Activated CD4-positive, alpha-beta T cell treated with anti-CD3 and anti-CD28 coated beads, Interleukin-2, Interleukin-6, amounts not matched to agents 100 ng/mL and 50 ng/mL, durations not matched to agents 16 hours and 8 hours (primary cell): ENCODE measurements at places on chromosomes 12 and 14.

DNA sequence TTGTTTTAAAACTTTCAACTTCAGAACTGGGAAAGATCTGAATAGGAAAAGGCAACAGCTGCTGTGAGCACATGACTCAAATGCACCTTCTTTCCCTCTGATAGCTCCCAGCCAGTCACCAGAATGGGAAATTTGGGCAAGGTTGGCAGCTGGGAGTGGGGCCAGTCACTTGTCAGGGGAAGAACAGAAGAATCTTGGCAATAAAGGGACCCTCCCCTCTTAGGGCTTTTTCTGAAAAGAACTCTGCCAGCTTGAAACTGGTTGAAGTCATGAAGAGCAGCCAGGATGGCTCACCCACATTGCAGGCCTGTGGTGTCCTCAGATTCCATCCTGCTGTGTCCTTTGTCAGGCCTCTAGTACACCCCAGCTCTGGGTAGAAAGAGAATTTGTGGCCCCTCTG is 10.3 kb upstream of the RIC8B start:
- no peak for DNase-seq

DNA sequence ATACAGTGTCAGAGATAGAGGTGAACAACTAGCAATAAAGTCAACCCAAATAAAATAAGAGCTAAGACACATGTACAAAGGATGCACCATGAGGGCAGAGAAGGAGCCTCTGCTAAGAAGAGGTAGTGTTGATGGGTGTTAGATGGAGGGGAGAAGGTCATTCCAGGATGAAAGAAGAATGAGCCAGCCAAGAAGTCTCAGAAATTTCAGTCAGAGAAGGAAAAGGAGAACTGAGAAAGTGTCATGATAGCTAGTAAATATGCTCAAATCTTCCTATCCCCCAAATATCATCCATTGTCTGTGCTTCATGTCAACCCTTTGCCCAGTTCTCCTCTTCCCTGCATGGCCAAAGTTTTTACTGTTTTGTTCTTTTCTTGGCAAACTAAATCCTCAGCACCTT is 225.2 kb upstream of the BTG1 start:
- DNase-seq = no peak

DNA sequence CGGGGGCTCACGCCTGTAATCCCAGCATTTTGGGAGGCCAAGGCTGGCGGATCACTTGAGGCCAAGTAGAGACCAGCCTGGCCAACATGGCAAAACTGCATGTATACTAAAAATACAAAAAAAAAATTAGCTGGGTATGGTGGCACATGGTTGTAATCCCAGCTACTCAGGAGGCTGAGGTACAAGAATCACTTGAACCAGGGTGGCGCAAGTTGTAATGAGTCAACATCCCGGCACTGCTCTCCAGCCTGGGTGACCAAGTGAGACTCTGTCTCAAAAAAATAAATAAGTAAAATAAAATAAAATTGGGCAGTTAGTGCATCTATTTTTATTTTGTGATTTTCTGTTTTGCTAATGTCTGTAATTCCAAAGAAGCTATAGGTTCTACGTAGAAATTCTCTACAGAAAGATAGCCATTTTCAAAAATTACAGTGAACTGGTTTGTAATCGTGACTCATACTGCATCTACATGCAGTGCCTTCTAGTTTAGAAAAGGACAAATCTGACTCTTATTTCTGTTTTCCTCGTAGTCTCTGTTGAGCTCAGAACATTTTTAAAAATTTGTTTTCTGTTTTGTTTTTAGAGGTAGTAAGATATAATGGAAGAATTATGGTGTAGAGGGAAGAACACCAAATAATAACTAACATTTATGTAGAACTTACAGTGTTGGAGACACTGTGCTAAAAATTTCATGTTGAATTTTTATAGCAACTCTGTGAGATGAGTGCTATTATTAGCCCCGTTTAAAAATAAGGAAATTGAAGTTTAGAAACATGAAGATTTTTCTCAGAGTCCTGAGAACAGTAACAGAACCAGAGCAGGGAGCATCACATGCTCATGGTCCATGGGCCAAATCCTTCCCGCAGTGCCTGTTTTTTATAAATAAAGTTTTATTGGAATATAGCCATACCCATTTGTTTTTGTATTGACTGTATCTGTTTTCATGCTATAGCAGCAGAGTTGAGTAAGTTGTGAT is 201.2 kb downstream of the SYNE2 start:
- no peak for DNase-seq

GRCh38 chr14:70884595-70885342 is 22.5 kb upstream of the PCNX1 start:
- peak; percentile 72 for DNase-seq

DNA sequence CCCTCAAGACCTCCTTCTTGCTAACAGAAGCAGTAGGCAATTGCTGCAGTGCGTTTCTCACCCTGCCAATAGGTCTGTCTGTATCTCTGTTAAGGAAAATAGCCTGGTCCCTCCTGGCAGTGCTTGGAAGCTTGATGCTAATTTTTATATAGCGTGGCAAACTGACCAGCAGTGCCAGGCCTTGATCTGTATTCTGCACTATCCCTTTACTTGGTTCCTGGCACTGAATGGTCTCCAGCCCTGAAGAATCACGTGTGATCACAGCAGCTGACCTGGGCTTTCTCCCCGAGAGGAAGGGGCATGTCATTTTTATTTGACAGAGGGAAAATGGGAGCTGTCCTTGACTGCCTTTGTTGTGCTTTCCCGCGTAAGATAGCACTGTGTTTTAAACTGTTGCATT is 48.7 kb upstream of the TRAF3 start:
- DNase-seq = no peak

GRCh38 chr14:35999294-35999693 is 173.2 kb downstream of the BRMS1L start:
- DNase-seq = no peak

- DNase-seq = no peak
Observed at GRCh38 chr14:67482231-67483164, 6.0 kb downstream of the TMEM229B start.

GRCh38 chr12:68482660-68483059 is 128.0 kb upstream of the RAP1B start:
- peak; percentile 69 for DNase-seq

DNA sequence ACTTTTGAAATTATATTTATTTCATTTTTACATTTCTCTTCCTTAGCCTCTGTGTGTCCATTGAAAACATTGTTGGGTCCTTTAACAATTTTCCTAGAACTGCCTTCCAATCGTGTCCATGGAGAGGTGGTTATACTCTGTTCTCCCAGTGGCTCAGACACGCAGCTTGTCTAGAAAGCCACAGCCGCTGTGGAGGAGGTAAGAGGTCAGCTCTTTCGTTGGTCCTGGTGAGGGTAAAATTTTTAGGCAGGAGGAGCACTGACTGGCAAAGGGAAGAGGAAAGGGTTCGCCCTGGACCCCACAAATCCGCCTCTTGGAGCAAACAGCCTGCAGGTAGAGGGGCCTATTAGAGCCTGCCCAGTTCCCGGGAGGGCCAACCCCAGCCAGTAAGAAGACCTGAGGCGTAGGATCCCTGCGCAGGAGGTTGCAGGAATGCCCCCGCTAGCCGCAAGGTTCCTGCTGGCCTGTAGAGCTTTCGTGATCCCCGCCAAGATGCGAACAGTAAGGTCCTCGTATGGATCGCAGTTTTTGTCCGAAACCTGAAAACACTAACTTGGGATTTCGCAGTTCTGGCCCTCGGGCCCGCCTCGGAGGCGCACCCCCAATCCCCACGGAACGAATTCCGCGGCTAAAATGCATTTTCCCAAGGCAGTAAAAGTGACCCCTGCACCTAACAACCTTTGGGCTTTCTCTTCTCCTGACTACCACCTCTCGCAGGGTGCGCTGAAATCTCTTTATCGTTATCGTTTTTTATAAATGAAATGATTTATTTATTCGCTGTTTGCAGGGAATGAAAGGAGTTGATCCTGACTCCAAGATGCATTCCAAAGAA is 7.5 kb upstream of the PAX9 start:
- no peak for DNase-seq

- no peak for DNase-seq
Observed at GRCh38 chr12:65269603-65270002, 8.9 kb upstream of the MSRB3 start.

- peak; percentile 64 for DNase-seq
Observed at GRCh38 chr12:77995436-77996167, 164.9 kb downstream of the NAV3 start.

GRCh38 chr14:100715803-100716202 is 10.9 kb upstream of the DLK1 start:
- no peak for DNase-seq

- no peak for DNase-seq
Observed at GRCh38 chr14:86787717-86788116, 1205.3 kb downstream of the GALC start.

DNA sequence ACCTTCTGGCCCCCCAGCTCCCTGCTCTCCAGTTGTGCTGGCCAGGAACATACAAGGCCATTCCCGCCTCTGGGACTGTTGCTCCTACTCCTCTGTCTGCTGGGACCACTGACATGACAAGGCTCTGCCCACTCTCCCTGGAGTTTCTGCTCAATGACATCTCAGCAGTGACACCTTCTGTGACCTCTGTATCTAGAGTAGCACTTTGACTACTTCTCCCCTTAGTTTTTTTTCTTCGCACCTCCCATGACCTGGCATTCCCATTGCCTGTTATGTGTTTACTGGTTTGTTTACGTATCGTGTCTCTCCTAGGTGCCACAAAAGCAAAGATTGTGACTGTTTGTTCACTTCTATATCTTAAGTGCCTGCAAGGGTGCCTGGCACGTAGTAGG is 40.1 kb upstream of the TMEM263 start:
- peak; percentile 4 for DNase-seq

- DNase-seq = no peak
Observed at GRCh38 chr12:117900561-117900960, 68.2 kb downstream of the KSR2 start.

DNA sequence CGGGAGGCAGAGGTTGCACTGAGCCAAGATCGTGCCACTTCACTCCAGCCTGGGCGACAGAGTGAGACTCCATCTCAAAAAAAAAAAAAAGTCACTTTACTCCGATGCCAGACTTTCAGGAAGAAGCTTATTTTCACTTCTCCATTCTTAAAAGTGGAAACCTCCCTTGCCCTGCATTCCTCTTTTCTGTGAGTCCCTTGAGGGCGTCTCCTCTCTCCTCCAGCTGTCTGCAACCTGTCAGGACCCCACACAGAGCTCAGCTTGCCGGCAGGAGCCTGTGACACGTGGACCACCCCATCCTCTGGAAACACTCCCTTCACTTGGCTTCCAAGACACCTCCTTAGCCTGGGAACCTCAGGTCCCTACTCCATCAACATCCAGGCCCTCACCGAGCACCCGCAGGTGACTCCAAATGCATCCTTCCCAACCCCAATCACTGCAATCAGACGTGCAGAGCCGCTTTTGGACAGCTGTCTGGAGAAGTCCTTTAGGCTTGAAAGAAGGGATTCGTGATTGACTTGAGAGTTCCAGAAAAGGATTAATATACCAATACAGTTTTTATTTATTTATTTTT is 34.3 kb downstream of the SLC15A4 start:
- no peak for DNase-seq

DNA sequence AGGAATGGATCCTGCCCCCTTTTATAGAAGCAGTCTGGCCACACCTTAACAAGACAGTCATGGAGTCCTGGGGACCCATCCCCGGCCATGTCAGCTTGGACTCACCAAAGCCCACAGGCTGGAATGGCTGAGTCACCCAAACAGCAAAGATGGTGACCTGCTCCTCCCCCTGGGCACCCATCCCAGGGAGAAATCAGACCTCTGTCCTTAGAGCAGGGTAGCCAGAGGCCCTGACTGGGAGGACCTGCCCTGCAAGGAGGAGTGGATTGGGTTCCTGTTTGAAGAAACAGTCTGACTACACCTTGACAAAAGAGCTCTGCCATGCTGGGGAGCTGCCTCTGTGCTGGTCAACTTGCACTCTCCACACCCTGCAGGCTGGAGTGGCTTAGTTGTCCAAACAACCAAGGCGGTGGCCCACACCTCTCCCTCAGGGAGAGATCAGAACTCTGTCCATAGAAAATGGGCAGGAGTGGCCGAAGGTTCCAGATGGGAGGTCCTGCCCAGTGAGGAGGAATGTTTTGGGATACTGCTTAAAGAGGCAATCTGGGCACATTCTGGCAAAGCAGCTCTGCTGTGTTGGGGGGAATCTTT is 16.6 kb downstream of the MGP start:
- no peak for DNase-seq

DNA sequence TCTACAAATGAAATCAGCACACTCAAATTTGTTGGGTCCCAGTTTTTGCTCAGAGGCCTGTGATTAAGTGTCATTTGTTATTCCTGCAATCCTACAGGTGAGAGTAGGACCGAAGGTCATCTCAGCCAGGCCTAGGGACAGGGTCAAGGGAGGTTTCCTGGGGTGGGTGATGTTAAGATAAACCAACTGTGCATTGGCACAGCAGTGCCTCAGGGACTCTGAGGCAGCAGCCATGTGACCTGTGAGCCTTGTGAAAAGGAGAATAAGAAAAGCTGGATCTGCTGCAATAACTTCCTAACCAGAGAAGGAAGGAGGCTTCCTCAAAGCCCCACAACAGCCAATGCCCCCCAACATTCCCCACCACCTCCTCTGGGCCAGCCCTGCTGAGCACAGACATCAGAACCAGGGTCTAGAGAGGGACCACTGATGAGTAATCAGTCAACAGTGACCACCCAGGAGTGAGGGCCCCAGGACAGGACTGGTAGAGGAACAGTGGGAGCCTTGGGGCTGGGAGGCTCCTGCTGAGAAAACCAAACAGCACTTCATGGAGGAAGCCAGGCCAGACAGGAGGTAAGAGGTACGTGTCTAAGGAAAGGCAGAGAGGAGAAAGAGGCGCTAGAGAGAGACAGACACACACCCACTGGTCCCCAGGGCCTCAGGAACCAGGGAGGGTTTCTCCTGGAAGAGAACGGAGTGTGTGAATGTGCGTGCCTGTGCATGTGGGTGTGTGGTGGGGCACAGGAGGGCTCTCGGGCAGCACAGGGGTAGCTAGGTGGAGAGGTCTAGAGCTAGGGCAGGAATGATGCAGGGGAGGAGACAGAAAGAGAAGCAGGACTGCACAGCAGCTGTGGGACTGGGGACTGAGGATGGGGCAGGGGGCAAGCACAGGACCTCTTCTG is 82.4 kb downstream of the ITPK1 start:
- no peak for DNase-seq

DNA sequence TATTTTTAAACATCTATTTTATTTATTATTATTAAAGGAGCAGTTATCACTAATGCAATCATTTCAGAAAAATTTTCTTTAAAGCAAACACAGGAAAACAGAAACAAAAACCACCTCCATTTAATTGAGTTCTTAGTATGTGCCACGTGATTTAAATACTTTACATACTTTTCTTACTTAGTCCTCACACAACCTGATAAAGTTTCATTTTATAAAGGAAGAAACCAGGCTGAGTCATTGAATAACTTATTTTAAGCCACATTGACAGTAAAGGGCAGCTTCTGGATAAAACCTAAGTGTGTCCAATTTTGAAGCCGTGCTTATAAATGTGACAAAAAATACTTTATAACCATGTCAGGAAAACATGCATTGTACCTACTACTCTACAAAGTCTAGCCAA is 57.1 kb upstream of the PCED1B start:
- DNase-seq = peak; percentile 14

GRCh38 chr14:23299211-23299957 is 3.3 kb downstream of the PPP1R3E start:
- peak; percentile 37 for DNase-seq

- DNase-seq = peak; percentile 14
Observed at GRCh38 chr12:131894981-131895639, 688 bp downstream of the ULK1 start.

- no peak for DNase-seq
Observed at GRCh38 chr14:60984196-60984595, 3.2 kb downstream of the SLC38A6 start.

GRCh38 chr14:81682701-81683100 is 149.0 kb upstream of the SEL1L start:
- DNase-seq = no peak

GRCh38 chr14:69979882-69980281 is 100.7 kb downstream of the SMOC1 start:
- no peak for DNase-seq

- DNase-seq = no peak
Observed at GRCh38 chr12:92722897-92723296, 20.1 kb downstream of the PLEKHG7 start.
